ENCODE measurements at places on chromosomes 6 and 20. TPM values are rescaled to one million over a fixed set of nuclear protein-coding genes. Genes with fewer than 3 reads are reported as not detected.

- H3K27me3 ChIP-seq: peaks cover 16% of the 10 kb centered on the region
- H3K36me3 ChIP-seq: no peaks in the 10 kb centered on the region
- peak overlapping the region; percentile 3 for H3K27ac ChIP-seq
- H3K4me3 ChIP-seq: peak overlapping the region; percentile 98
- peaks cover 22% of the 10 kb centered on the region for H3K4me1 ChIP-seq
- no peak for DNase-seq
These were observed 1.2 kb upstream of the HTR1B start for GRCh38 chr6:77464495-77464867.

DNA sequence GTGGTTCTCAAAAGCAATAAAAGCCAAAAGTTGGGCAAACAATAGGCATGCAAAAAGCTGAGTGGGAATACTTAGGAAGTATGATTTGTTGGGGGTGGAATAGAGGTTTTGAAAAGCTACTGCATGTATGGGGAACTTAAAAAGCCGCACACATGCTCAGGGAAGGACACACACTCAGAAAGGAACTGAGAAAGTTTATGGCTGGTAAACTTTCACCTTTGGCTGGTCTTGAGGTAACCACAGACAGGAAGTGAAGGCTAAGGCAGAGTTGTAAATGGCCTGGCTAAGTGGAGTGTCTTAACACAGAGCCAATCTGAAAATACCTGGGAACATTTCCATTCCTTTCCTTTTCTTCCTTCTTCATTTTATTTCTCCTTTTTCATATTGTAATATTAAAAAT is 134.5 kb upstream of the EXOC2 start:
- no peaks in the 10 kb centered on the region for H3K4me1 ChIP-seq
- H3K27ac ChIP-seq: no peak overlapping the region
- H3K36me3 ChIP-seq: peaks cover 22% of the 10 kb centered on the region
- no peaks in the 10 kb centered on the region for H3K27me3 ChIP-seq

- H3K4me1 ChIP-seq: peaks cover 4% of the 10 kb centered on the region
- no peak overlapping the region for H3K27ac ChIP-seq
- no peaks in the 10 kb centered on the region for H3K27me3 ChIP-seq
- H3K4me3 ChIP-seq: no peak overlapping the region
- DNase-seq: no peak
These were observed 67.6 kb downstream of the LCA5 start for GRCh38 chr6:79469376-79470246.

DNA sequence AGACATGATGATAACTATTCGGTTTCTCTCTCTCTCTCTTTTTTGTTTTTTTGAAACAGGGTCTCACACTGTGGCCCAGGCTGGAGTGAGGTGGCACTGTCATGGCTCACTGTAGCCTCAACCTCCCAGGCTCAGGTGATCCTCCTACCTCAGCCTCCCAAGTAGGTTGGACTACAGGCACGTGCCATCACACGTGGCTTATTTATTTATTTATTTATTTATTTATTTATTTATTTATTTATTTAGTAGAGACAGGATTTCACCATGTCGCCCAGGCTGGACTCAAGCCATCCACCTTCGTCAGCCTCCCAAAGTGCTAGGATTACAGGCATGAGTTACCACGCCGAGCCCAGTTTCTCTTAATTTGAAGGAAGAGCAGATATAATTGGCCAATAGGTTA is 427.9 kb upstream of the JAG1 start:
- H3K27ac ChIP-seq: no peak overlapping the region
- no peak overlapping the region for H3K4me3 ChIP-seq
- H3K27me3 ChIP-seq: peaks cover 1% of the 10 kb centered on the region

GRCh38 chr6:159086033-159086618 is 41.3 kb upstream of the TAGAP start:
- peaks cover 6% of the 10 kb centered on the region for H3K4me1 ChIP-seq
- H3K36me3 ChIP-seq: no peaks in the 10 kb centered on the region
- no peak for DNase-seq
- no peaks in the 10 kb centered on the region for H3K27me3 ChIP-seq
- no peak overlapping the region for H3K27ac ChIP-seq

DNA sequence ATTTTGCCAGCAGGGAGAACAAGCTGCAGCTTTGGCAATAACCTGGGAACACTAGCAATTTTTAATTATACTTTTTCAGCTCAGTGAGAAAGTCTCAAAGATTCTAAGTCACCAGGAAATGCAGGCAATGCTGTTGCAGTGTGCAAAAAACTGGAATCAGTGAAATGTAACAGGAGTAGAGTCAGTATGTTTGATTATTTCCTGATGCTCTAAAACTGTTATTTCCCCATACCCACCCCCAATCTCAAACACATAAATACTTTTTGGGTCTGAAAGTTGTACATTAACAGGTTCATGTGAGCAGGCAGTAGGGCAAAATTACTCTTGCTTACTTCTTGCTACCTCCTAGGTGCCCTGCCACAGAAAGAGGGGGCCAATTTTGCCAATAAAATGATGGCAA is 65.4 kb upstream of the BEND6 start:
- H3K27me3 ChIP-seq: no peaks in the 10 kb centered on the region
- no peak overlapping the region for H3K27ac ChIP-seq
- no peak for DNase-seq
- no peaks in the 10 kb centered on the region for H3K36me3 ChIP-seq
- no peak overlapping the region for H3K4me3 ChIP-seq

DNA sequence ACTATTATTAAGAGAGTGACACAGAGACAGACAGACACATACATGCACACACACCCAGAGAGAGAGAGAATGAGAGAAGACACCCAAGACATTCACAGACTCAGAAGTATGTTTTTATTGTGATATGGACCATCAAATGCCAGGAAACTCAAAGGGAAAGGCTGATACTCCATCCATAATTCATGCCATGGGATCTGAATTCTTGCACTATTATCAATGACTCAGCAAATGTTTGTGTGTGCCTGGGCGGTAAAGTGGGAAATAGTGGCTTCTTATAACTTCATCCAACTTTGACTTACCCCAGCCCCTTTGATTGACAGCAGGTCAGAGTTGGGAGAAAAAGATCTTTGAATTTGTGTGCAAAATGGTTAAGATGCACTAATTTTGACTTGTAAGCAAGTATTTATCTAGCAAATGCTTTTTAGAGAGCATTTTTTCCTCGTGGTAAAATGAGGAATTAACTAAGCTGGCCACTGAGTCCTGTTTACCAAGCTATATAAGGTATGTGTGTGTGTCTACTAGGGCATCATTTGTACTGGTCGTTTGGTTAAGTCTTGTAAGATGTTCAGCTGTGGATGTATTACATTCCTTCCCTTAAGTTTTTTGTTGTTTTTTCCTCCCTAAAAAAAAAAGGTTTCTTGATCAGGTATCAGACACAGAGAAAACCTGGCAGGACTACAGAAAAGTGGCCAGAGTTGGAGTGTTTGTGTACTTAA is 3.0 kb upstream of the CCN2 start:
- peaks cover 5% of the 10 kb centered on the region for H3K27me3 ChIP-seq
- H3K4me3 ChIP-seq: no peak overlapping the region
- no peak overlapping the region for H3K27ac ChIP-seq
- no peaks in the 10 kb centered on the region for H3K36me3 ChIP-seq
- H3K4me1 ChIP-seq: peaks cover 5% of the 10 kb centered on the region
- DNase-seq: no peak

- no peak overlapping the region for H3K4me3 ChIP-seq
- H3K27me3 ChIP-seq: peaks cover 12% of the 10 kb centered on the region
- no peak for DNase-seq
- no peak overlapping the region for H3K27ac ChIP-seq
These were observed 1.9 kb downstream of the FAM83C start for GRCh38 chr20:35290186-35290886.

DNA sequence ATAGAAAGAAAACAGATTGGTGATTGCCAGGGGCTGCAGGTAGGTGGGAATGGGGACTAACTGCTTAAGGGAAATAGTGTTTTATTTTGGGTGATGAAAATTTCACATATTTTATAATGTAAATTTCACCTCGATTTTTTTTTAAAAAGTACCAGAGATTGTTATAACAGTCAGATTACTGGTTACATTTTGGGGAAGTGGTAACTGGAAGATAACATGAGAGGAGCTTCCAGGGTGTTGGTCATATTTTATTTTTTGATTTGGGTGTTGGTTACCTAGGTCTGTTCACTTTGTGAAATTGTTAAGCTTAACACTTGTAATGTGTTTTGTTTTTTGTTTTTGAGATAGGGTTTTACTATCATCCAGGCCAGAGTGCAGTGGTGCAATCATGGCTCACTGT is 17.2 kb upstream of the CRIP3 start:
- H3K36me3 ChIP-seq: no peaks in the 10 kb centered on the region
- H3K4me1 ChIP-seq: no peaks in the 10 kb centered on the region
- H3K4me3 ChIP-seq: no peak overlapping the region
- no peak for DNase-seq
- no peak overlapping the region for H3K27ac ChIP-seq

DNA sequence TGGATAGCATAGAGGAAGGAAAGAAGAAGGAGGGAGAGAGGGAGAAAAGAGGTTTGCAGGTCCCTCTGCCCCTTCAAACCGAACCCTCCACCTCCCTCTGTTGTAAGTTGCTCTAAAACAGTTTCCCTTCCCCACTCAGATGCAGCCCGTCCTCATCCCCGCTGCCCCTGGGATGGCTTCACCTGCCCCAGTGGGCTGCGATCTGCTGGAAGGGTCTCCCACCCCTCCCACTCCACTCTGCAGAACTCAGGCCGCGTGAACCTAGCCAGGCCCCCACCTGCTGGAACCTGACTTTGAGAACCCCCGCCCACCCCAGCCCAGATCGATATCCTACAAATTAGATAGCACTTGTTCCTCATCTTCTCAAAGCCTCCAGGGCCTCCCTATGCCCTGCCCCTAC is 190.8 kb downstream of the DLL1 start:
- H3K27ac ChIP-seq: no peak overlapping the region
- no peak overlapping the region for H3K4me3 ChIP-seq
- peaks cover 23% of the 10 kb centered on the region for H3K4me1 ChIP-seq
- H3K36me3 ChIP-seq: no peaks in the 10 kb centered on the region

- no peaks in the 10 kb centered on the region for H3K4me1 ChIP-seq
- peaks cover 2% of the 10 kb centered on the region for H3K27me3 ChIP-seq
- no peak overlapping the region for H3K27ac ChIP-seq
- no peak for DNase-seq
- no peak overlapping the region for H3K4me3 ChIP-seq
These were observed 35.2 kb upstream of the YWHAB start for GRCh38 chr20:44850272-44850671.

GRCh38 chr6:44010411-44011349 is 116.6 kb downstream of the MRPL14 start:
- H3K4me1 ChIP-seq: peaks cover 2% of the 10 kb centered on the region
- no peak overlapping the region for H3K27ac ChIP-seq
- H3K27me3 ChIP-seq: peaks cover 7% of the 10 kb centered on the region
- no peak for DNase-seq
- peaks cover 5% of the 10 kb centered on the region for H3K36me3 ChIP-seq

GRCh38 chr20:51442602-51443001 is 99.9 kb downstream of the NFATC2 start:
- no peak for DNase-seq
- H3K4me3 ChIP-seq: no peak overlapping the region
- H3K4me1 ChIP-seq: no peaks in the 10 kb centered on the region
- H3K36me3 ChIP-seq: no peaks in the 10 kb centered on the region
- H3K27me3 ChIP-seq: peaks cover 2% of the 10 kb centered on the region

GRCh38 chr6:42190554-42191183 is 4.1 kb downstream of the GUCA1B start:
- peaks cover 5% of the 10 kb centered on the region for H3K36me3 ChIP-seq
- no peak for DNase-seq
- H3K4me1 ChIP-seq: peaks cover 7% of the 10 kb centered on the region
- H3K27me3 ChIP-seq: peaks cover 3% of the 10 kb centered on the region

DNA sequence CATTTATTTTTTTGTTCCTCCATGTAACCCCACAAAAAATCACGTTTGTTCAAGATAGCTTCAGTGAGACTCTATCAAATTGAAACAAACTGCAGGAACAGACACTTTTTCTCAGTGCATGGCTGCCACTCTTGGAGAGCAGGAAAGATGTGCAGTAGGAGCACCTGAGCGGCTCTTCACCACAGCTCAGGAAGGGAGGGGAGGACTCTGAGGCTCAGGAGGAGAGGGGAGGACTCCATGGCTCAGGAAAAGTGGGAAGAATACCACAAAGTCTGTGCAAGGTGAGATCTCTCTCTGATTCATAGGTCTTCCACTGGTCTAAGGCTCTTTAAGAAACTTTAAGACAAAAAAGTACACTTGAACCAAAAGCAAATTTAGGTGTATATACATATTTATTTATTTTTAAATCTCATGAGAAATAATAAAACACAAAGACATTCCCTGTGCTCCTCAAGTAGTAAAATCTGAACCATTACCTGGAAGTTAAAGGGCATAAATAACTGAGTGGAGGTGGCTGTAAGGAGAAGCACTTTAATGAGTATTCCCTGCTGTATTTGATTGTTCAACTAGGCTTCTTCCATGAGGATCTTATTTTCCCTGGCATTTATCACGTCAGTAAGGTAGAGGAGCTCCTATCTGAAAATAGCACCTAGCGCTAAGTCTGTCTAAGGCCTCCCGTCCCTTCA is 69.2 kb upstream of the CCN6 start:
- peaks cover 3% of the 10 kb centered on the region for H3K27me3 ChIP-seq
- no peak overlapping the region for H3K27ac ChIP-seq
- no peak for DNase-seq
- H3K4me3 ChIP-seq: no peak overlapping the region
- H3K4me1 ChIP-seq: peaks cover 10% of the 10 kb centered on the region

DNA sequence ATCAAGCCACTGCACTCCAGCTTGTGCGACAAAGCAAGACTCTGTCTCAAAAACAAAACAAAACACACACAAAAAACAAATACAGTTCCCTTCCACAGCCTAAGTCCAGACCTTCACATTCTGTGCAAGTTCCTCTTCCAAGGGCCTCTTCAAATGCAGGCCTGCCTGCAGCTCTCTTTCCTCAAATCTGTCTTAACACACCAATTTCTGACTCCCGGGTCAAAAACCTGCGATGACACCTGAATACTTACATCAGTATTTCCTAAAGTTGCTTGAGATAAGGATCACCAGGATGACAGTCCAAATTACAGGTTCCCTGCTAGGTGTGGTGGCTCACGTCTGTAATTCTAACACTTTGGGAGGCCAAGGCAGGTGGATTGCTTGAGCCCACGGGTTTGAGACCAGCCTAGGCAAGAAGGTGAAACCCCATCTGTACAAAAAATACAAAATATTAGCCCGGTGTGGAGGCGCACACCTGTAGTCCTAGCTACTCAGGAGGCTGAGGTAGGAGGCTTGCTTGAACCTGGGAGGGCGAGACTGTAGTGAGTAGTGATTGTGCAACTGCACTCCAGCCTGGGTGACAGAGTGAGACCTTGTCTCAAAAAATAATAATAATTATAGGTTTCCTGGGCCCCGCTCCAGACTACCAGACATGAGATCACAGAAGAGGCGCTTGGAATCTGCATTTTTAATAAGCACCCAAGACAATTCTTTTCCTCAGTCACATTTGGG is 8.8 kb upstream of the PARD6B start:
- H3K27me3 ChIP-seq: no peaks in the 10 kb centered on the region
- no peak overlapping the region for H3K27ac ChIP-seq
- H3K36me3 ChIP-seq: no peaks in the 10 kb centered on the region
- peaks cover 6% of the 10 kb centered on the region for H3K4me1 ChIP-seq

Gene HLA-DPA1
- 1.0 TPM for total RNA-seq

Gene TINAG
- total RNA-seq: not detected

Gene SGK2
- total RNA-seq: 0.56 TPM

Gene VSX1
- total RNA-seq: not detected

Gene SLC32A1
- 0.59 TPM for total RNA-seq

Gene SYNDIG1
- 10.4 TPM for total RNA-seq

Gene MYB
- total RNA-seq: 0.56 TPM

Gene GRM1
- 0.17 TPM for total RNA-seq

Gene MATN4
- not detected for total RNA-seq

Gene STK35
- 17.4 TPM for total RNA-seq

Gene TCP11
- not detected for total RNA-seq

Gene LY6G5B
- 43.1 TPM for total RNA-seq

Gene GSTA4
- total RNA-seq: 81.1 TPM

Gene PCNA
- total RNA-seq: 43.3 TPM
